ENCODE measurements at places on chromosomes 5 and 9. TPM values are rescaled to one million over a fixed set of nuclear protein-coding genes. Genes with fewer than 3 reads are reported as not detected.
A peak's percentile ranks its signal among the peaks of the same experiment; 100 is the strongest.

The CARTPT gene
- not detected for total RNA-seq

The OLFML2A gene
- 7.8 TPM for total RNA-seq

The FOXD1 gene
- 10.4 TPM for total RNA-seq

The RUFY1 gene
- 38.4 TPM for total RNA-seq

The PCDHA1 gene
- not detected for total RNA-seq

The SPATA31C1 gene
- total RNA-seq, result not detected

The TICAM2 gene
- total RNA-seq, result 22.1 TPM

The CCDC171 gene
- total RNA-seq, result 0.53 TPM

The TSSK1B gene
- total RNA-seq, result 0.13 TPM

DNA sequence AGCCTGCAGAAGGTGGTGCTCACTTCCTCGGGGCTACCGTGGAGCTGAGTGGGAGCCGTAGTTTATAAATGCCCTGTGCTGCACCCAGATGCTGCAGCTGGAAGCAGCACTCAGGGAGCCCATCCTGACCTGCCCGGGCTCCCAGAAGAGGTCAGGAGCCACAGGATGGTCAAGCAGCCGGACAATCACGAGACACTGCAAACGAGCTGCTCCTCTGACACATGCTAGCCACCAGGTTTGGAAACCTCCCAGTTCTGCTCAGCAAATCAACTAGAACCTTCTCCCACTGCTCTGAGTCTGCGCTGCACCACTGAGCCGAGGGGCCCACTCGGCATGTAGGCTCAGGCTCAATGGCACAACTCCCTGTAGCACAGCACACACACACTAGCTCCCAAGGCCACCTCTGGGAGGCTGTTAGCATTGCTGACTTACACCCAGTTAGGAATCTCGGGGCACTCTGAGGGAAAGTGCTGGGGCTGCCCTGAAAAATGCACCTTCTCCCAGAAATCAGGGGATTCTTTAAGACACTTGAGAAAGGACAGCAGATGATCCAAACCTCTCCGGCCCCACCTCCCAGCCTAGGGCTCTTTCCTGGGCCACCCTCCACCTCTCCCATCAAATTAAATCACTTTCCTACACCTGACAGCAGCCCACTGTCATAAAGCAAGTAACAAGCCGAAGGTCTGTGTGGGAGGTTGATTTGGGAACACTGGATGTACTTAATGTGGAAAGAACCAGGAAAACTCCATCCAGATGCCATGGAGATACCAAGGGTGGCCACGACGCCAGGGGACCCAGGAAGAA, 59.1 kb downstream of the PSMB7 start:
- peaks cover 87% of the 10 kb centered on the region for H3K36me3 ChIP-seq
- no peaks in the 10 kb centered on the region for H3K4me1 ChIP-seq
- H3K27me3 ChIP-seq, result no peaks in the 10 kb centered on the region
- no peak overlapping the region for H3K27ac ChIP-seq
- H3K4me3 ChIP-seq, result no peak overlapping the region

GRCh38 chr9:137492464-137493363, 33.6 kb upstream of the NSMF start:
- no peaks in the 10 kb centered on the region for H3K4me1 ChIP-seq
- H3K27ac ChIP-seq, result no peak overlapping the region
- no peaks in the 10 kb centered on the region for H3K27me3 ChIP-seq
- no peak overlapping the region for H3K4me3 ChIP-seq

- no peak for DNase-seq
- no peaks in the 10 kb centered on the region for H3K4me1 ChIP-seq
- H3K36me3 ChIP-seq, result no peaks in the 10 kb centered on the region
- H3K27me3 ChIP-seq, result no peaks in the 10 kb centered on the region
These were observed 215.8 kb downstream of the ADAMTS12 start for GRCh38 chr5:33675958-33676464.

DNA sequence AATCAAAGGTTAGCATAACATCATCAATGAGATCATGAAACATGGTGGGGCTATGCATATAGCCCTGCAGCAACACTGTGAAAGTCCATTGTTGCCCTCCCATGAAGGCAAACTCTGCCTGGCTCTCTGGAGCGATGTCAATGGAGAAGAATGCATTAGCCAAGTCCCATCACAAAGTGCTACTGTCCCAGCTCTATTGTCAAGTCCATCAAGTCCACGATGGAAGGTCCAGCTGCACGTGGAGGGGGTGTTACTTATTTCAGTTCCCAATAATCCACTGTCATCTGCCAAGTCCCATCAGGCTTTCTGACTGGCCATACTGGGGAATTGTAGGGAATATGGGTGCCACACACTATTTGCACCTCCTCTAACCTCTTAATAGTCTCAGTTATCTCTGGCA, 10.8 kb downstream of the DMAC1 start:
- no peaks in the 10 kb centered on the region for H3K36me3 ChIP-seq
- H3K4me1 ChIP-seq, result no peaks in the 10 kb centered on the region
- no peaks in the 10 kb centered on the region for H3K27me3 ChIP-seq
- no peak overlapping the region for H3K27ac ChIP-seq

DNA sequence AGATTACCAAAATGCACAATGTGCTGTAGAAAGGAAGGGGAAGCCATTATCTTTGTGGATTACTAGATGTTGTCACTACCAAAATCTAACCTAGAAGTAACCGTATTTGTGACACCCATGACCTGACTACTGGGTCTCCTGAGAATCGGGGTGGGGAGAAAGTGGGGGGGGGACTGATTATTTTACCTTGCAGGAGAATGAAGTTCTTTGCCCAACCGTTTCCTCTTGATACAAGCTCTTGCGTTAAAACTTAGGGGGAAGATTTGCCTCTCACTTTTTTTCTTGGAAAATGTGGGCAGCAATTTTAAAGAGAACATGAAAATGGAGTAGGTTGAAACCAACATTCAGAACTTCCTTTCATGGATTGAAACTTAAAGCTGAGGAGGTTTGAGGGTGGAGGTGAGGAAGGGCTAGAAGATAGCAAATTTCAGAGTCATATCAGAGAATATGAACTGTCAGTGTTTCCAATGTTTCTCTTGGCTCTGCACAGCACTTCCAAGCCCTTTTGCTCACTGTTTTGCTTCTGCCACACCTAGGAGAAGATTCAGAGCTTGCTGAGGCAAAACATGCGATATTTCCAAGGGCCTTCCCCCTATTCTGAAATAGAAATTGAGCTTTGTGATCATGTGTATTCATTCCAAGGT, 280.8 kb downstream of the AOPEP start:
- no peaks in the 10 kb centered on the region for H3K27me3 ChIP-seq
- H3K4me3 ChIP-seq, result peak overlapping the region; percentile 90
- peaks cover 58% of the 10 kb centered on the region for H3K36me3 ChIP-seq
- no peak for DNase-seq
- peak overlapping the region; percentile 79 for H3K27ac ChIP-seq

- DNase-seq, result no peak
- H3K4me1 ChIP-seq, result peaks cover 12% of the 10 kb centered on the region
- H3K27ac ChIP-seq, result no peak overlapping the region
- no peaks in the 10 kb centered on the region for H3K36me3 ChIP-seq
- no peak overlapping the region for H3K4me3 ChIP-seq
- no peaks in the 10 kb centered on the region for H3K27me3 ChIP-seq
These were observed 29.2 kb upstream of the FBP1 start for GRCh38 chr9:94668418-94668927.

DNA sequence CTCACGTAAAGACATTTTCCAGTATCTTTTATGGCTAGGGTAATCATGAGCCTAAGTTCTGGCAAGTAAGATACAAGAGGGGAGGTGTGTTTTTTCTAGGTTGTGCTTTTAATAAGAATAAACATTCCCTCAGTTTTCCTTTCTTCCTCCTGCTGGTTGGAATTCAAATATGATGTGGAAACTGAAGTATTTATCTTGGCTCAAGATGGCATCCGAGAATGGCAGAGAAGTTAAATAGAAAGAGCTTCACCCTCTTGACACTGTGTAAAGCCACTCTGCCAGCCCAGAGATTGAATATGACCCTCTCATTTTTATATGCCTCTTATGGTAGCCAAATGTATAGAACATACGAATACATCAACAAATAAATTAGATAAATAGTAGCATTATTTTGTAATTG, 438.4 kb downstream of the ISL1 start:
- H3K4me3 ChIP-seq, result no peak overlapping the region
- H3K4me1 ChIP-seq, result no peaks in the 10 kb centered on the region
- H3K27me3 ChIP-seq, result no peaks in the 10 kb centered on the region

- no peaks in the 10 kb centered on the region for H3K27me3 ChIP-seq
- H3K4me1 ChIP-seq, result no peaks in the 10 kb centered on the region
- no peak overlapping the region for H3K27ac ChIP-seq
- H3K36me3 ChIP-seq, result no peaks in the 10 kb centered on the region
- no peak for DNase-seq
- H3K4me3 ChIP-seq, result no peak overlapping the region
These were observed 214.7 kb downstream of the EBF1 start for GRCh38 chr5:158884827-158885518.

- no peaks in the 10 kb centered on the region for H3K27me3 ChIP-seq
- H3K4me1 ChIP-seq, result no peaks in the 10 kb centered on the region
- H3K27ac ChIP-seq, result no peak overlapping the region
- DNase-seq, result no peak
- H3K4me3 ChIP-seq, result no peak overlapping the region
- no peaks in the 10 kb centered on the region for H3K36me3 ChIP-seq
These were observed 218.5 kb downstream of the RANBP17 start for GRCh38 chr5:171080186-171080938.

DNA sequence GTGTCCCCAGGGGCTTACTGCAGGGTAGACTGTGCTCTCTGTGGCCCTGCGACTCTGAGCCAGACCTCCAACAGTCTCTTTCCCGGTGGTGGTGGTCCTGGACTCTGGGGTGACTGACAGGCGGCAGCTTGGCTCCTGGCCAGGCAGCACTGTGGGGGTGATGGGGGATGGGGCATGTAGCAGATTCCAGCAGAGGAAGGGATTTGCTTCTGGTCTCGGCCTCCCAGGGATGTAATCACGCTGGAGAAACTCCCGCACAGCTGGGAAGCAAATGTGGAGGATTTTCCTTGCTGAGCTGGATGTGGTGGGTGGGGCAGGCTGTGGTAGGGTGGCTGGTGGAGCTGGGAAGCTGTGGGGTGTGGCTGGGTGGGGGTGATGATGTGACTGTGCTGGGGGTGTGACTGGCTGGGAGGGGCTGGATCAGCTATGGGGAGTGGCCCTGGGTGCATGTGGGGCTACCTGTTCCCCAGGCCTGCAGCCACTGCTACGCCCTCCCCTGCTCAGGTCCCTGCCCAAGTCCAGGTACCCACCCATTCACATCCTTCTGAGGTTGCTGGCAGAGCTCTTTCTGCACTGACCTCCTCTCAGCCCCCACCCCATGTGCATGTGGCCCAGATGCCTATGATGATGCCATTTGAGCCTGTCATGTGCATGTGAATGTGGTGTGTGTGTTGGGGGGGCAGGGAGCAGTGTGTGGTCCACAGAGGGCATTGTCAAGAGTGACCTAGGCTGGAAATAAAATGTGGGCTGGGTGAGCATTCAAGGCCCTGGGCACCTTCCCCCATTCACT, 3.8 kb downstream of the NDST1 start:
- H3K27me3 ChIP-seq, result no peaks in the 10 kb centered on the region
- peaks cover 67% of the 10 kb centered on the region for H3K4me1 ChIP-seq
- DNase-seq, result peak; percentile 49

- peaks cover 42% of the 10 kb centered on the region for H3K27me3 ChIP-seq
- H3K36me3 ChIP-seq, result no peaks in the 10 kb centered on the region
- H3K4me1 ChIP-seq, result no peaks in the 10 kb centered on the region
- no peak overlapping the region for H3K4me3 ChIP-seq
- DNase-seq, result no peak
- no peak overlapping the region for H3K27ac ChIP-seq
These were observed 77.4 kb downstream of the CFAP77 start for GRCh38 chr9:132487351-132487791.

Measured in SJSA1 (cell line).